ENCODE measurements at places on chromosomes 7 and 10.

DNA sequence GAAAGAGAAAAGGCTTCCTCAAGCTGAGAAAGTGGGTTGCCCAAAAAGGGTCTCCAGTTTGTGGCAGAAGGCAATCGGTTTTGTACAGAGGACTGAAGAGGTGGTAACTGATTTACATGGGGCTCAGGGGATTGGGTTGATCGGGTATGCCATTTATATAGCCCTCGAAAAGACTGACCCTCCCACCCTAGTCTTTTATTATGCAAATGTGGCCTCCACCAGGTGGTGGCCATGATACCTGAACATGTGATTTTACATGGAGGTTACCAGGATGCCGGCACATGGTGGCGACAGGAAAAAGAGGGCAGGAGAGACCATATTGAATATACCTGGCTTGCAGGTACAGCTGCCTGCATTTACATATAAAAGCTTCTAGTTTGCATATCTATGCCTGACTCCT lies 36.7 kb downstream of the ATE1 start:
- DNase-seq: no peak

DNA sequence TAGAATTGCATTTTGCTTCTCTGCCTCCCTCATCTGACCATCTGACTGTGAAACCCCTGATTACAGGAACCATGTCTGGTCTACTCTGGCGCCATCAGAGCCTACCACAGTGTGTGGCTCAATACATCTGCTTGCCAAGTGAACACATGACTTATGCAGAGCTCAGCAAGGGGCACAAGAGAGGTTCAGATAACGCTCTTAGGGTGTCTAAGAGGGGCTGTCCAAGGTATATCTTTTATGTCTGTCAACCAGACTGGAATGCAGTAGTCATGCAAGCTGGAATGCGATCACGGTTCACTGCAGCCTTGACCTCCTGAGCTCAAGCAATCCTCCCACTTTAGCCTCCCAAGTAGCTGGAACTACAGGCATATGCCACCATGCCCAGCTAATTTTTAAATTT lies 10.3 kb upstream of the RRP12 start:
- no peak for DNase-seq

DNA sequence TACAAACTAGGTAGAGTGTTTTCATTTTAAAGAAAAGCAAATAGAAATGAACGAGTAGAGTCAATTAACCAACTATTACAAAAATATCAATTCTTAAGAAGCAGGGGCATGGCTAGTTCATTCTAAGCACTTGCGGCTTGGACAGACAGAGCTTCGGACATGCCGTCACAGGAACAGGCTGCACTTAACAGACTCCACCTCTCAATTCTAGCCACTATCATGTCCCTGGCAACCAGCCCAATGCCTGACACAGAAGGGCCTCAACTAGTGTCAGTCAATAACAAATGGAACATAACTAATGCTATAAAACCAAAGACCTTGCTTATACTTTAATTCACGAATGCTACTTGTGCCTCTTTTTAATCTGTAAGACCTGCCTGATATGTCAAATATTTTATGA lies 74.4 kb downstream of the TPK1 start:
- no peak for DNase-seq

- DNase-seq: no peak
Measured at GRCh38 chr7:38283809-38284208, 10.4 kb upstream of the TARP start.

DNA sequence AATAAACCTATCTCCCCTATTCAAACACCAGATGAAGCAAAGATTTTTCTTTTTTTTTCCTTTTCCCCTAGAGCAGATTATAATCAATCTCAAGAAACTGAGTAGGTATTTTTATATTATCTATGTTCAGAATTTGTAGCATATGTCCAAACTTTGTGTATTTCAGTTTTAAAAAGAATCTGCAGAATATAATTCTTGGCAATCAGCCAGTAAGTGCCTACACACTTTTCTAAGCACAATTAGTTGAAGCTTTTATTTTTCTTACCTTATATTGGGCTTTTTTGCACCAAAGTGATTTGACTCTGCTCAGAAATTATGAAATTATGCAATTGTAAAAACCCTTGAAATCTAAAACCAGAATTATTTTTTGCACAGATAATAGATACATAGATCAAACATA lies 315.8 kb upstream of the PHF14 start:
- DNase-seq: no peak
